ENCODE measurements at places on chromosomes 4 and X.

- DNase-seq: no peak
Observed at GRCh38 chr4:125519371-125520146, 204.8 kb downstream of the FAT4 start.

- no peak for DNase-seq
Observed at GRCh38 chr4:12488672-12489071, 995.5 kb downstream of the RAB28 start.

DNA sequence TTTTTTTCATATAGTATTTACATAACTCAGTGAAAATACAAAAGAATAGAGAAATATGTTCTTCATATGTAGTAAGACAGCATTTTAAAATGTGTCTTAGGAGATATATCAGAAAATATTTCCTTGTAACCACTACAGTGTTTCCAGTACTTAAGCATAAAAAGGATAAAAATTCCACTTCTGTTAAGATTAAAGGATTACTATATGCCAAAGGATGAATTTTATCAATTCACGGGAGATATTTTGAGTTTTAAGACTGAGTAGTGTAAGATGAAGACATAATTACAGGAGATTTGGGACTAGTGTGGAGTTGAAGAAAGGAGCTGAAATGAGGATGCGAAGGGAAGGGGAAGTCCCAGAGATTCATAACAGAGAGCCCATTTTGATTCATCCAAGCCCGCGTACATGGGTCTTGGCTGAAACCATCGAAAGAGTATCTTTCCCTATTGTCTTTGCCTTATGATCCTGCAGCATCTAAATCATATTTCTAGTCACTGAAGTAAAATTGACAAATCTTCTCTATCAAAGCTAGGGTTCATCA is 58.7 kb downstream of the MAD2L1 start:
- DNase-seq: no peak

DNA sequence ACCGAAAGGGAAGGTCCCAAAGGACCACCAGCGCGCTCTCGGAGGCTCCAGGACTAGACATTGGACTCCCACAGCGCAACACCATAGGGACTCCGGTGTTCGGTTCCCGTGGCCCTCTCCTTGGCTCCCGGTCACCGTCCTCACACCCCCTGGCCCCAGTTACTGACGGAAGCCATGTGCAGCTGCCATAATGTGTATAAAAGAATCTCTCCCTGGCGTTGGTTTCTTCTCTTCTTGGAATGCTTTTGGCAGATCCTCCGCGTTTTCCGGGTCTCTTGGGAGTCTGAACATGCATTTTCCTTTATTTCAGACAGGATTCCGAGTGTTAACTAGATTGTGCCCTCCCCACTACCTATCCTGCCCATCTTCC is 69.8 kb downstream of the FBXO8 start:
- DNase-seq: no peak

GRCh38 chrX:34810364-34810763 is 132.2 kb upstream of the FAM47B start:
- DNase-seq: no peak

Measured in stimulated activated CD4-positive, alpha-beta T cell treated with anti-CD3 and anti-CD28 coated beads, Interleukin-1b, Interleukin-23, amount 100 ng/mL, for 24 hours (primary cell).